ENCODE measurements at places on chromosomes 11 and 22. TPM values are rescaled to one million over a fixed set of nuclear protein-coding genes. Genes with fewer than 3 reads are reported as not detected.

TNNT3 gene
- polyA plus RNA-seq, result not detected

LARGE2 gene
- 0.05 TPM for polyA plus RNA-seq

TLCD5 gene
- polyA plus RNA-seq, result 8.0 TPM

PSMD13 gene
- 187 TPM for polyA plus RNA-seq

DEUP1 gene
- not detected for polyA plus RNA-seq

FADS3 gene
- 271 TPM for polyA plus RNA-seq

UBXN1 gene
- 86.0 TPM for polyA plus RNA-seq

BTG4 gene
- polyA plus RNA-seq, result not detected

GRCh38 chr11:65821107-65821506 lies 12.7 kb upstream of the SNX32 start:
- DNase-seq, result no peak

GRCh38 chr22:34917239-34917638 lies 148.7 kb upstream of the ISX start:
- DNase-seq, result no peak

- no peak for DNase-seq
Observed at GRCh38 chr11:28242596-28242995, 134.4 kb downstream of the METTL15 start.

DNA sequence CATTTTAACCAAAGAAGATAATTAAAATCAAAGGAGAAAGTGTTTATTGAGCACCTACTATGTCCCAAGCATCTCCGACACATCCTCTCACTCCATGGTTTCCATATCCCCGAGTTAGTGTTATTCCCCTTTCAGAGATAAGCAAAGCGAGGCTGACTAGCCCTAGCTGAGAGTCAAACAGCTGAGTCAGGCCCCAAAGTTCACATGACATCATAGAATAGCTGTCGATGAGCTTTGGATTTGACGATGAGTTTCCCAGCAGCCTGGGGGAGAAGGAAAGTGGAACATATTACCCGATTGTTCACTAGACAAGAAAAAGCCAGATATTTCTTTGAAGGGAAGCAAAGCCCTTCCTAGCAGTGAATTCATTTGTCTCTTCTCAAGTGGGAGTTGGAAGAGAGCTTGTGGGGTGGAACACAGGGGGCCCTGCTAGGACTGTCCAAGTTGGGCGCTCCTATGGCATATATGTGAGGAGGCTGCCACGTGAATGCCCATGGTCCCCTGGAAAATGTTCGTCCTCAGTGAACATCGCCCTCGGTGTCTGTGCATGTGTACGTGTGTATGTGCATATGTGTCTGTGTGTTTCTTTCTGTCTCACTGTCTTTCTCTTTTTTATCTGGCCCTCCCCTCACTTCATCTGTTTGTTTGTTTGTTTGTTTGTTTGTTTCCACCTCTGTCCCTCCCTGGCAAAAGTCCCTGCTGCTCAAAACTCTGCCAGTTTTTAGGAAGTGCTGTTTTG lies 493 bp upstream of the CYTH4 start:
- DNase-seq, result no peak

DNA sequence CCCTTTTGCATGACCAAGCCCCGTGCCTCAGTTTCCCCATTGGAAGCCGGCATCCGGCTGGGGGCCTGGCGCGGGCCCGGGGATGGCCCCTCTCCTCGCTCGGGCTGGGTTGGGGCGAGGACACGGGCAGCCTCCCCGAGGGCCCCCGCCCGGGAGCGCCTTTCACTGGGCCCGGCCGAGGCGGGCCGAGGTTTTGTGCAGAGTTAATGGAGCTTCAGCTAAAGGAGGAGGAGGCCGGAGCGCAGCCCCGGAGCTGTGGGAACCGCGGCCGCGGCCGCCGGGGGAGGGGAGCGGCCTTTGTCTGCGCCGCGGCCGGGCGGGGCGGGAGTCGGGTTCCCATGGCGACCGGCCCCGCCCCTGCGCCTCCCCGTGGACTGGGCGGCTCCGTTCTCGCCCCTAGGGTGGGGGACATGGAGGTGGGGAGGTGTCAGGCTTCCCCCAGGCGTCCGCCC lies 1.4 kb upstream of the MAPK11 start:
- DNase-seq, result no peak

GRCh38 chr22:47084226-47084625 lies 321.8 kb downstream of the TBC1D22A start:
- DNase-seq, result no peak

GRCh38 chr11:46381048-46381818 lies at the start of gene MDK:
TSS of gene MDK (plus strand) at chr11:46381669. CDS start at chr11:46382058, 389 bp downstream.
- DNase-seq, result no peak

DNA sequence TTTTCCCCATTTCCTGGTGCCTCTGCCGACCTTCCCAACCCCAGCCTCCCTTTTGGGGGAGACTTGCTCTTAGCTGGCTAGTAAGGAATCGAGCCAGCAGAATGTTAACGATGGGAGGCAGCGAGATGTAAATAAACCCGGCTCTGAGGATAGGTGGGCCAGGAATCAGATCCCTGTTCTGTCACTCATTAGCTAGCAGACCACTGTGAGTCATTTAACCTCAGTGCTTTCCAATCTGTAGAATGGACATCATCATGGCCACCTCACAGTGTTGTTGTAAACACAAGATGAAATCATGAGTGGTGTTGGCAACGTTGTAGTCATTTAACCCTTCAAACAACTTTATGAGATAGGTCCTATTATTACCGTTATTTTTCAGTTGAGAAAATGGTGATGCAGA lies 208.6 kb downstream of the KIRREL3 start:
- DNase-seq, result no peak

DNA sequence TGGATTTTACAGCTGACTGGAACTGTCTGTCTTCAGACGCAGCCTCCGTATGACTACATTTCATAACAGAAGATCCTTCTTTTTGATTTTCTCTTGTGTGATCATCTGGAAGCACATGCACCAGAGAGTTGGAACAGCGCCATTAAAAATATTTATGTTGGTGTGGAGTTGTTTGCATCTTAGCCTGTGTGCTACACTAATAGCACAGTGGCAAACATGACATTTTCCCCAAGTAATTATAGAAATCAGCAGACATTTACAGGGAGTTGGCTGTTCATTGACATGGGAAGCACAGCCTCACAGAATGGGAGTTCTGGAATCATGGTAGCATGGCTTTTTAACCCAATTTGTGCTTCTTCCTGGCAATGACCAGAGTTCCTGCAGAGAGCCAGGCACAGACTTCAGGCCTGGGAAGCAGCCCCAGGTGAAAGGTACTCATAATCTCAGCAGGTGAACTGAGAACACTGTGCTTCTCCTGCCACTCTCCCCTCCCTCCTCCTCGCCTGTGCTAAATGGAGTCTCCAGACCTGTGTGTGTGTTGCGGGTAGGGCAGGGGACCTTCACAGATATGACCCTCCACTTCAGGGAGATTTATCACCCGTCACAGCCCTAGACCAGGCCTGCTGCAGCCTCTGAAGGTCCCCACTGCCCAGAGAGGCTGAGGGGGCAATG lies 82.8 kb upstream of the PLET1 start:
- no peak for DNase-seq

DNA sequence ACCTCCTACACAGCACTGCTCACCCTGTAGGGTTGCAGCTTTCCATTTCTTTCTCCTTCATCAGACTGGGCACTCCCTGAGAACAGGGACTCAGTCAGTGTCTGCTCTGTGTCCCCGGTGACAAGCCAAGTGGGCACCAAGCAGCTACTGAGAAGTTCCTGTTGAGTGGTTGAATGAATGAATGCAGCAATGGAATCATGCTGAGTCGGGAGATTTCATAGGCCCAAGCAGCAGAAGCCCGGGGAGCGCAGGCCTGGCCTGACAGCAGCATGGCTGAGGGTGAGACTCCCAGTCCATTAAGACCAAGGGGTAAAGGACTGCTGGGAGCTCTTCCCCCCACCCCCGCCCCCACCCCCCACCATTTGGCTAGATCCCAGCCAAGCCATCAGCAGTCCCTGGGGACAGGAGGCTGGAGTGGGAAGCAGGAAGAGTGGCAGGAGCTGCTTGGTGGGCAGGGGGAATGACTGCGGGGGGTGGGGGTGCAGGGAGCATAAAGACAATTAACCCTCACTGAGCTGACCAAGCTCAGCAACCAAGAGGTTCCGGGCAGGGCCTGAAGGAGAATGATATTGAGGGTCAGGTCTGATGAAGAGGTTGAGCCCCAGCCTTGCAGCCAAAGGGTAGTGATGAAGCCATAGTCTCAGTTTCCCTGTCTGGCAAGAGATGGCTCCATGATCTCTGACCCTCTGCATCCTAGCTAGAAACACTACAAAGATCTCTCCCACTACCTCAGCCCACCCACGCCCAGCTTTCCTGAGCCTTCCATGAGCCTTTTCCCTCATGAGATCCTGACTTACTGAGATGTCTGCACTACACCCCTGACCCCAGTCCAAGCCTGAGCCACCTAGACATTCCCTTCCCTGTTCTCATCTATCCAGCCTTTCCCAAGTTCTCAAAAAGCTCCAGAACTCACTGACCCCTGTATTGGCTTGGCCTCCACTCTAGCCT lies 2.8 kb downstream of the PDE2A start:
- DNase-seq, result no peak

DNA sequence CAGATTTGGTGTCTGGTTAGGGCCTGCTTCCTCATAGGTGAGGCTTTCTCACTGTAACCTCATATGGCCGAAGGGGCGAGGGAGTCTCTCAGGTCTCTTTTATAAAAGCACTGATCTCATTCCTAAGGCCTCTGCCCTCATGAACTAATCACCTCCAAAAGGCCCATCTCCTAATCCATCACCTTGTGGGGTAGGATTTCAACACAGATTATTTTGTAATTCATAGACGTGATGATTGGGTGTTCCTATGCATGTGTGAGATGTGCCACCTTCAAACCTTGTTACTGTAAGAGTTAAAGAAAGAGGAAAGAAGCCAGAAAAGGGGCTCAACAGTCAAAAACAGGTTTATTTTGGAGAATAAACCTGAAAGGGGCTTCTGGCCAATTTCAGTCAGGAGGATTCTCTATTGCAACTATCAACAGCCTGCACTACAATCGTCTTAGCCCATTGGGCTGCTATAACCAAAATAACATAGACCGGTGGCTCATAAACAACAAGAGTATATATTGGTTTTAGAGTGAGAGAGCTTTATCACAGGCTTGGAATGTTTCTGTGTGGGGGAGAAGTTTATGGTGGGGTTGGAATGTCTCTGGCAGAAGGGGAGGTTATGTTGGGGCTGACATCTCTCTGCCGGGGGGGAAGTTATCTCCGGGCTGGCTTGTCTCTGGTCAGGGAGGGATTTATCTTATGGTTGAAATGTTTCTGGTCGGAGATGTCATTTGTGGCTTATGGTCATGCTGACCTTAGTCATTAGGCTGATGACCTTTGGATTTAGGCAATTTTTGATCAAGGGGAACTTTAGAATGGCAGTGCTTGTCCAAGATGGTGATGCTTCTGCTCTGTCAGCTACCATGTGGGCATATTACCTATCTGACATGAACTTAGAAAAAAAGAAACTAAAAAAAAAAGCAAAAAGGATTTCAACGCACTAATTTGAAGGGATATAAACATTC lies 35.1 kb downstream of the CSF2RB start:
- no peak for DNase-seq

DNA sequence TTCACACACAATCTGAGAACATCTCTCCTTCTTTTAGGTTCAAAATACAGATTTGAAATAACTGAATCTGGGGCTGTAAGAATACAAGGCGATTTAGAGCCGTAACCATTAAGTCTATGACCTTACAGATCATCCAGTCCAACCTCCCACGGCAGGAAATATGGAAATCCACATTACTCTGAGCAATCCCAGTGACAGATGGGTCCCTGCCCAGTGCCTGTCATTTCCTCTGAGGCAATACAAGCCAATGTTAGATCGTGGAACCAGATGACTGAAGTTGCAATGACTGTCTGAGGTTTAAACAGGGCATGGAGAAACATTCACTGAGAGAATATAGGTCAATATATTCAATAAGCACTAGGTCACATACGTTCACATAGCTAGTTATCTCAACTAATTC lies 77.4 kb upstream of the OR5AK2 start:
- DNase-seq, result no peak

- DNase-seq, result peak; percentile 97
Observed at GRCh38 chr11:111441443-111441842, 62.4 kb upstream of the POU2AF1 start.

DNA sequence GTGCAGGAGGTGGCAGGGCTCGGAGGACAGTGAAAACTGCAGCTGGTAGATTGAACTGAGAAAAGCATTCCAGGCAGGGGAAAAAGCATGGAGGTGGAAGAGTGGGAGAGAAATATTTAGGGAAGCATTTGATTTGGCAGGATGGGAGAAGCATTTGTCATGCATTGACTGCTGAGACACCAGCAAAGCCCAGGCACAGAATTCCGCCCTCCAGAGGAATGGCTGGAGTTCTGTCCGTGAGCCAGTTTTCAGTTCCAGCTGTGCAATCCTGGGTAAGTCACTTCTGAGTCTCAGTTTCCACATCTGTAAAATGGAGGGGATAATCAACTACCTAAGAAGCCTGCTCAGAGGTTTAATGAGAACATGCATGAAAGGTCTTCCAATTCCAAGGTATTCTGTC lies 4.3 kb upstream of the TSKU start:
- no peak for DNase-seq

- no peak for DNase-seq
Observed at GRCh38 chr22:47918276-47918921, 1155.9 kb downstream of the TBC1D22A start.

DNA sequence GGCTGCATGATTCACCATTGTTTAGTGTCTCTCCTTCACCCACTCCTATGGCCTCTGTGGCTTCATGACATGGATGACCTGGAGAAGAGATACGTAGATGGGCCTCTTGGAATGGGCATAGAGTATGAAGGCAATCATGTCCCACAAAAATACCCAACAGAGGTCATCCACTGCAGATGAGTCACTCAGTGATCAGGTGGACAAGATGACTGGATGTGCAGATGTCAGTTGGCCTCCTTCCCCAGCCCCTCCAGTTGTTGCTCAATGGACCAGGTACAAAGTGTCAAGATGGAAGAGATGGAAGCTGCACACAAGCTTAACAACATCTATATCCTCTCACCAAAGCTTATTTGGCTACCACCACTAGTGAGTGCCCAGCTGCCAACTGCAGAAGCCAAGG lies 41.0 kb upstream of the CLPB start:
- DNase-seq, result no peak

GRCh38 chr11:76268498-76268897 lies 62.2 kb upstream of the WNT11 start:
- no peak for DNase-seq

GRCh38 chr11:111445586-111445985 lies 66.5 kb upstream of the POU2AF1 start:
- DNase-seq, result no peak

DNA sequence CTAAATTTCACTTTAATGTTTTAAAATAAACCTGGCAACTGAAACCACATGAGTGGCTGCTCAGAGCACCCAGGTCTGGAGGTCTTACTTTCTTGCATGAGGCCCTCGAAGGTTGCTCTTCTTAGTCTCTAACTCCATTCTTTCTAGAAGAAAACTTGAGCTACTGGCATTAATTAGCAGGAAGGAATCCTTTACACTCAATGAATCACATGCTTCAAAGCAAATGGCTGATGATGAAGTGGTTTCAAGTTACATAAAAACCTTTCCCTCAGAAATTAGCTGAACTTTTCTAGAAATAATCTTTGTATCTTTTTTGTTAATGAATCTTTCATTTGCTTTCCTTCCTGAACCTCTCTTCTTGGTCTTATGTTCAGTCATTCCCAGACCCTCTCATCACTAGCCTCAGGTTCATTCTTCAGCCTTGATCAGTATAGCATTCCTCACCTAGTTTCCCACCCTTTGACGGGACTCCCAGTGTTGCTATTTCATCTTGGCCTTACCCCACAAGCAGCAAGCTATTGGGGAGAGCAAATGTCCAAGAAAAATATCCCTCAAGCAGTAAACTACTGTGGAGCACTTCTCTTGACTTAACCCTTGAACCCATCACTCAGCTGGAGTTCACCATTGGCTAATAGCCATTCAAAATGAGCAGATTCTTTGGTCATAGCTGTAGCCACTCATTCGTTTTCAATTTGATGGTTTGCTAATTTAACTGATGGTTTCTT lies 75.1 kb downstream of the INSC start:
- DNase-seq, result no peak

- DNase-seq, result no peak
Observed at GRCh38 chr22:30368420-30368819, 11.6 kb downstream of the CCDC157 start.

All from BJ (cell line).